ENCODE measurements at places on chromosomes 7 and 10. TPM values are rescaled to one million over a fixed set of nuclear protein-coding genes. Genes with fewer than 3 reads are reported as not detected.
A peak's percentile ranks its signal among the peaks of the same experiment; 100 is the strongest.

The H2BK1 gene
- not detected for total RNA-seq

The STEAP2 gene
- total RNA-seq, result not detected

The ZRANB1 gene
- total RNA-seq, result 24.7 TPM

The MYL10 gene
- total RNA-seq, result 5.1 TPM

The WDR86 gene
- not detected for total RNA-seq

- no peak overlapping the region for H3K27ac ChIP-seq
- no peak for DNase-seq
- no peak overlapping the region for H3K4me3 ChIP-seq
- H3K27me3 ChIP-seq, result no peaks in the 10 kb centered on the region
Observed at GRCh38 chr10:113646336-113647201, 17.3 kb downstream of the NRAP start.

DNA sequence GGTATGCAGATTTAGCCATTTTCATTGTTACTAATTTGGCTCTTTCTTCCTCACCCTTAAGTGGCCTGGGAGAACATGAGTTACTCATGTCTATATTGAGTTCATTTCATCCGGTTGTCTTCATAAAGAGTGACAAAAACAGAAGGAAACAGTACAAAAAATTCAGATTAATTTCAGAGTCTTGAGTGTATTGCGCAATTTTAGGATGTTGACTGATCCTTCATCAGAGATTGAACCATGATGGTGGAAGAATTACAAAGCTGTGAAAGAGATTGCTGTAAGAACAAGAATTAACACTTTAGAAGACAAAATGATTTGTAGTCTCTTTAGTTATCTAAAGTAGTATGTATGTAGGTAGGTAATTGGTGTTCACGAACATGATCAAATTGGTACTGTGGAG, 194.0 kb upstream of the PPP1R3A start:
- peaks cover 32% of the 10 kb centered on the region for H3K4me1 ChIP-seq
- DNase-seq, result no peak
- no peak overlapping the region for H3K4me3 ChIP-seq
- no peaks in the 10 kb centered on the region for H3K36me3 ChIP-seq
- H3K27me3 ChIP-seq, result no peaks in the 10 kb centered on the region

DNA sequence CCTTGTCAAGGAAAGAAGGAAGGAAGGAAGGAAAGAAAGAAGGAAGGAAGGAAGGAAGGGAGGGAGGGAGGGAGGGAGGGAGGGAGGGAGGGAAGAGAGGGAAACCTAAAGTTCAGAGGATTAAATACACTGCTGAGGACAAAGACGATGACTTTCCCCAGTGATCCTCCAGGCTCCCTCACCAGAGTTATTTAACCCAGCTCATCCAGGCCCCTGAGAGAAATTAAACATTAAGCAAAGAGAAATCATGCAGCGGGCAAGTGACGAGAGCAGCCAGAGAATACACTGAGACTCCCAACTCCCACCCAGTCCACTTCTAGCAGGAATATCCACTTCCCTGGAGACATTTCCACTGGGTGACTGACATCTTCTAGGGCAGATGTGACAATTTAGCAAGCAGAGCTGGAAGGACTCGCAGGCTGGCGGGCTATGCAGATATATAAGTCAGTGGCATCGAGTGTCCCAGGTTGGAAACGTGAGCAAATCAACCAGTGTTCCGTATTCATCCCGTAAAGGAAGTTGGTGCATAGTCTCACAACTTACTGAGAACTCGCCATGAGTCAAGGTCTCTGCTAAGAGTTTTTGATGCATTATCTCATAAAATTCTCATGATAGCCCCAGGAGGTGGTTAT, 48.7 kb downstream of the CALML3 start:
- H3K36me3 ChIP-seq, result no peaks in the 10 kb centered on the region
- peaks cover 2% of the 10 kb centered on the region for H3K4me1 ChIP-seq
- no peak overlapping the region for H3K4me3 ChIP-seq
- H3K27me3 ChIP-seq, result no peaks in the 10 kb centered on the region
- H3K27ac ChIP-seq, result no peak overlapping the region

- H3K4me1 ChIP-seq, result peaks cover 8% of the 10 kb centered on the region
- no peak for DNase-seq
- H3K27me3 ChIP-seq, result peaks cover 4% of the 10 kb centered on the region
Observed at GRCh38 chr7:34341326-34341725, 316.7 kb upstream of the NPSR1 start.

DNA sequence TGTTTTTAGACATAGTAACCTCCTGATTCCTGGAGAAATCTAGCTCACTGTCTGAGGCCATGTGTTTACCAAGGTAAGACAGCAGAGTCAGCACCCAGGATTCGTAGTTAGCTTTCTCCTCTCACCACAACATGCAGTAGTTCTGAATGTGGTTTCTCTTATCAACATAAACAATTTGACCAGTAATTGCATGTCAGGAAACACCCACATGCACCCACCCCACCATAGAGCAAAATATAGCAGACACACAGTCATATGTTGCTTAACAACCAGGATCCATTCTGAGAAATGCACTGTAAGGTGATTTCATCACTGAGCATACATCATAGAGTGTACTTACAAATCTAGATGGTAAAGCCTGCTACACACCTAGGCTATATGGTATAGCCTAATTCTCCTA, 1004.0 kb downstream of the ANKRD7 start:
- no peak overlapping the region for H3K27ac ChIP-seq
- no peaks in the 10 kb centered on the region for H3K27me3 ChIP-seq
- no peaks in the 10 kb centered on the region for H3K36me3 ChIP-seq
- H3K4me3 ChIP-seq, result no peak overlapping the region
- no peak for DNase-seq

GRCh38 chr10:31778627-31779026, 150.0 kb downstream of the ARHGAP12 start:
- peak overlapping the region; percentile 49 for H3K27ac ChIP-seq
- DNase-seq, result no peak
- no peaks in the 10 kb centered on the region for H3K36me3 ChIP-seq
- no peak overlapping the region for H3K4me3 ChIP-seq
- H3K27me3 ChIP-seq, result no peaks in the 10 kb centered on the region
- H3K4me1 ChIP-seq, result peaks cover 18% of the 10 kb centered on the region

DNA sequence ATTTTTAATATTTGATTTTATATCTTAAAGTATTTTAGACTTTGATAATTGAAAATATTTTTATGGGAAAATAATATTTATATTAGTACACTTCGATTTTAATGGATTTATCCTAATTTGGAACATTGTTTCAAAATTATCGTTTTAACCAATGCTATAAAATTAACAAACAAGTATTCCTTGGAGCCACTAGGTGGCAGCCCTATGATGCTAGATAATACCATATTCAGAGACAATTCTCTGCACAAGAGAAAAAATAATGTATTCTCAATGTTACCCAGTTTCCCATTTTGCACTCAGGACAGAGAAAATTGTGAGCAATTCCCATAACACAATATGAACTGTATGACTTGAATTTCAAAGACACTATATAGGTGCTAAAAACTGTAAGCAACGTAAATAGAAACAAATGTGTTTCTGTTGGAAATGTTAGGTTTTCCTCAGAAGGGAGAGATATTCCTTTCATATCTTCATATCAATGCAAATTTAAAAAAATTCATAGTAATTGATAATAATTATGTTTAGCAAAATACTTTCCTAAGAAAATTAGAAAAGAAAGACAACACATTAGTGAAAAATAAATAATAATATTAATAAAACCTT, 237.8 kb downstream of the SEMA3E start:
- H3K27ac ChIP-seq, result no peak overlapping the region
- no peak overlapping the region for H3K4me3 ChIP-seq
- no peaks in the 10 kb centered on the region for H3K36me3 ChIP-seq
- H3K27me3 ChIP-seq, result peaks cover 2% of the 10 kb centered on the region
- no peak for DNase-seq
